ENCODE measurements at places on chromosomes 13 and 19. TPM values are rescaled to one million over a fixed set of nuclear protein-coding genes. Genes with fewer than 3 reads are reported as not detected.

CRTC1 gene
- total RNA-seq, result 4.6 TPM

ZNF585A gene
- 4.9 TPM for total RNA-seq

SHISA2 gene
- not detected for total RNA-seq

PNMA8B gene
- total RNA-seq, result not detected

PARP4 gene
- 45.0 TPM for total RNA-seq

COL5A3 gene
- total RNA-seq, result 2.6 TPM

SPACA4 gene
- total RNA-seq, result not detected

EDDM13 gene
- total RNA-seq, result not detected

ZNF729 gene
- total RNA-seq, result not detected

ZNF573 gene
- total RNA-seq, result 1.9 TPM

CD177 gene
- 0.07 TPM for total RNA-seq

GFY gene
- total RNA-seq, result 0.08 TPM

LIN7B gene
- total RNA-seq, result 8.7 TPM

VSIG10L gene
- 11.0 TPM for total RNA-seq

LIM2 gene
- total RNA-seq, result not detected

SLC7A9 gene
- total RNA-seq, result 0.39 TPM

CATSPERD gene
- not detected for total RNA-seq

NCAN gene
- total RNA-seq, result 0.05 TPM

DBP gene
- total RNA-seq, result 2.3 TPM

ZNF154 gene
- total RNA-seq, result not detected

CCDC70 gene
- not detected for total RNA-seq

TMPRSS9 gene
- 0.08 TPM for total RNA-seq

PSG11 gene
- total RNA-seq, result not detected

GRK1 gene
- total RNA-seq, result 0.04 TPM

SYT5 gene
- 6.1 TPM for total RNA-seq

ONECUT3 gene
- not detected for total RNA-seq

CEACAM3 gene
- total RNA-seq, result not detected

KLK12 gene
- total RNA-seq, result not detected

LILRB1 gene
- total RNA-seq, result not detected

CLIP3 gene
- total RNA-seq, result 0.84 TPM

TEX26 gene
- not detected for total RNA-seq

CAMSAP3 gene
- 6.1 TPM for total RNA-seq

ZIC2 gene
- total RNA-seq, result 5.2 TPM

APOC4 gene
- not detected for total RNA-seq

ZNF791 gene
- total RNA-seq, result 5.1 TPM

ZNF559 gene
- 4.7 TPM for total RNA-seq

CARM1 gene
- 45.7 TPM for total RNA-seq

CRX gene
- total RNA-seq, result not detected

CGB8 gene
- total RNA-seq, result 2.6 TPM

RFX1 gene
- 5.7 TPM for total RNA-seq

IGFL2 gene
- 1.3 TPM for total RNA-seq

SOHLH2 gene
- not detected for total RNA-seq

TJP3 gene
- total RNA-seq, result 1.1 TPM

ADGRE1 gene
- total RNA-seq, result 4.7 TPM

ACP7 gene
- total RNA-seq, result 0.05 TPM

HSD17B14 gene
- total RNA-seq, result 15.0 TPM

PSG7 gene
- total RNA-seq, result 0.16 TPM

YJEFN3 gene
- total RNA-seq, result 5.0 TPM

KLC3 gene
- total RNA-seq, result 1.1 TPM

KLK4 gene
- total RNA-seq, result not detected

C19orf85 gene
- not detected for total RNA-seq

FAM187B gene
- total RNA-seq, result not detected

All from A549 treated with Mapracorat at 1 μM for 4 hours (cell line).